ENCODE measurements at places on chromosomes 12 and 14.

GRCh38 chr14:91143862-91144261 is 30.0 kb downstream of the DGLUCY start:
- DNase-seq, result no peak

DNA sequence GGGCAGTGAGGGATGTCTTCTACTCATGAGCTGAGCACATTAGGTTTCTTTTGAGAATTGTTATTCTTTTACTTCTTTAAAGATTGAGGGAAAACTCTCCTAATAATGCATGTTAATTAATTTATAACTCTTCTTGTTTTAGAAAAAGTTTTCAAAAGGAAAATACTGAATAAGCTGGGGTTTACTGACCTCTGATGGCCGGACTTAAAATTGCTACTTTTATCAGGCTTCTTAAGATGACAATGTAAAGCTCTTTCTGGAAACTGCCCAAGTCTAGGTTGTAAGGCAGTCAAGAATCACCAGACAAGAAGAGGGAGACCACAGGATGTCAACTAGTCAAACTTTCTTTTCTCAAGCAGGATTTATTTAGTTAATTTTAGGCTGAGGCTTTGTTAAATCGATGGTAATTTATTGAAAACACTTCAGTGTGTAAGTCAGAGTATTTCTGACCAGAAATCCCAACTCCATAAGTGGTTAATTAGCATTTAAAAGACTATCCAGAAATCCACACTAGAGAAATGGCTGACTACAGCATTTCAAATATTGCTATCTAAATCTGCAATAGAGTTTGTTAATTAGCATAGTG is 82.1 kb downstream of the AVPR1A start:
- peak; percentile 41 for DNase-seq

- no peak for DNase-seq
Measured at GRCh38 chr14:64196814-64197411, 97.3 kb downstream of the ESR2 start.

GRCh38 chr12:39541471-39541870 is 78.1 kb downstream of the ABCD2 start:
- DNase-seq, result no peak

GRCh38 chr12:107164392-107164791 is 71.0 kb upstream of the CRY1 start:
- no peak for DNase-seq

Data from GDM1 (cell line).